ENCODE measurements at places on chromosomes 1 and 21.
A peak's percentile ranks its signal among the peaks of the same experiment; 100 is the strongest.

GRCh38 chr21:34890724-34891612, 158.1 kb downstream of the RUNX1 start:
- no peak for DNase-seq

DNA sequence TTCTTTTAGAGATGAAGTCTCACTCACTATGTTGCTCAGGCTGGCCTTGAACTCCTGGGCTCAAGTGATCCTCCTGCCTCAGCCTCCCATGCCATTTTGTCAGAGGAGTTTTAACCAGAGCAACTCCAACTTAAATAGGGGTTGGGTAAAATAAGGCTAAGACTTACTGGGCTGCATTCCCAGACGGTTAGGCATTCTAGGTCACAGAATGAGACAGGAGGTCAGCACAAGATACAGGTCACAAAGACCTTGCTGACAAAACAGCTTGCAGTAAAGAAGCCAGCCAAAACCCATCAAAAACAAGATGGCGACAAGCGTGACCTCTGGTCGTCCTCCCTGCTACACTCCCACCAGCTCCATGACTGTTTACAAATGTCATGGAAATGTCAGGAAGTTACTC, 5.7 kb upstream of the DNAH14 start:
- DNase-seq = no peak

DNA sequence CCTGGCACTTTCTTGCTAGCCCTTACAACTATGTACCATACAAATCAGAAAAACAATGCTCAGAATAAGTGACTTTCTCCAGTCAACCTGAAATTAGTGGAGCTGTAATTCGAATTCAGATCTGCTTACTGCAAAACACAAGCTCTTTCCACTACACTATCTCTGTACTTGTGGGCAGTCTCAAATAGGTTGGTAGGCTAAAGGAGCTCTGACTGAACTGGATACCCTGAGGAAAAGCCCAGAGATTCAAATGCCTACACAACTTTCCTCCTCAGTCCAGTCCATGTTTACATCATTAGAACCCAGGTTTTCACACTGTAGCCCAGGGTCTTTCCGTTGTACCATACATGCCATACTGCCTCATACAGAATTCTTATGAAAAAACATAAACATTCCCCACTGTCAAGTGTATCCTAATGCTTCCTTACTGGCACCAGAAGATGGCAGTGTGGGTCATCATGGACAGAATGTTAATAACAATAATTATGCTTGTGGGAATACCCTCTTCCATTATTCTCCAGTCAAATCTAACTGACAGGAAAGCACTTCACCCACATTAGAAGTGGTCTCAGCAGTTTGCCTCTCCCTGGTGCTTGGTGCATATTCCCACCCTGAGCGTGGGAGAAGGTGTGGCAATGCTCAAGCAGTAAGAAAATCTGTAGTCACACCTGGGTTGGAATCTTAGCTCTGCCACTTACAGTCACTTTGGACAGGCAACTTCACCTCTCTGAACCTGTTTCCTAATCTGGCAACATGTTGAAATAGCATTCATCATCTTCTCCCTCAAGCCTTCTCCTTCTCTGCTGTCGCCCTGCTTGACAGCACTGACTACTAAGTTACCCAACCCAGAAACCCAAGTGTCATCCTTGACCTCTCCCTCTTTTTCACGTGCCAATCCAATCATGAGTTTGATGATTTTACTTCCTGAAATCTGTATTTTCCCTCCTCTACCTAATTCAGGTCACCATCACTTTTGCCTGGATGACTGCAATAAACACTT, 14.4 kb upstream of the ZFYVE9 start:
- DNase-seq = peak; percentile 33

GRCh38 chr1:170313306-170313705, 167.5 kb downstream of the NTMT2 start:
- DNase-seq = no peak

- no peak for DNase-seq
Measured at GRCh38 chr1:238639861-238640260, 746.5 kb upstream of the CHRM3 start.

- DNase-seq = no peak
Measured at GRCh38 chr1:74690909-74691308, 17.3 kb upstream of the ERICH3 start.

DNA sequence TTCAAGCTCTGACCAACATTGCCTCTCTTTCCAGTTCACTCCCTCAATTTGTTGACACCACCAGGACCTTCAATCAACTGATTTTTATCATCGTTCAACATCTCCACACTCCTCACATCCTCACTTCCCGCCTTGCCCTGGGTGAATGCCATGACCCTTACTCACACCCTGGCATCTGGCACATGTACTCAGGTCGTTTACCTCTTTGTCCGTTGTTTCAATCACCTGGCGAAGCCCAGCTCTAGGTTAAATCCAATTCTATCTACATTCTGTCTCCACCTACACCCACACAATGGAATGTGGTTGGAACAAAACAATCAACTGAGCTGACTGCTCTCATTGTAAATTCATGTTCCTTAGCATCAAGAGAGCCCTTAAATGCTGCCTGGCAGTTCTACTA, 24.2 kb upstream of the TBX15 start:
- no peak for DNase-seq

Measured in CD4-positive, alpha-beta T cell treated with Interleukin-4 for 4 hours (primary cell).